Psoas muscle (tissue), 8 donors: ENCODE measurements at places on chromosomes 6 and 20. TPM values are rescaled to one million over a fixed set of nuclear protein-coding genes. Genes with fewer than 3 reads are reported as not detected.

THEMIS gene
- total RNA-seq: 0.17 TPM

ESR1 gene
- 2.8 TPM for total RNA-seq

RBPJL gene
- not detected for total RNA-seq

METTL24 gene
- not detected for total RNA-seq

PTCRA gene
- not detected for total RNA-seq

ZNF311 gene
- total RNA-seq: not detected

POFUT1 gene
- total RNA-seq: 16.3 TPM

DNA sequence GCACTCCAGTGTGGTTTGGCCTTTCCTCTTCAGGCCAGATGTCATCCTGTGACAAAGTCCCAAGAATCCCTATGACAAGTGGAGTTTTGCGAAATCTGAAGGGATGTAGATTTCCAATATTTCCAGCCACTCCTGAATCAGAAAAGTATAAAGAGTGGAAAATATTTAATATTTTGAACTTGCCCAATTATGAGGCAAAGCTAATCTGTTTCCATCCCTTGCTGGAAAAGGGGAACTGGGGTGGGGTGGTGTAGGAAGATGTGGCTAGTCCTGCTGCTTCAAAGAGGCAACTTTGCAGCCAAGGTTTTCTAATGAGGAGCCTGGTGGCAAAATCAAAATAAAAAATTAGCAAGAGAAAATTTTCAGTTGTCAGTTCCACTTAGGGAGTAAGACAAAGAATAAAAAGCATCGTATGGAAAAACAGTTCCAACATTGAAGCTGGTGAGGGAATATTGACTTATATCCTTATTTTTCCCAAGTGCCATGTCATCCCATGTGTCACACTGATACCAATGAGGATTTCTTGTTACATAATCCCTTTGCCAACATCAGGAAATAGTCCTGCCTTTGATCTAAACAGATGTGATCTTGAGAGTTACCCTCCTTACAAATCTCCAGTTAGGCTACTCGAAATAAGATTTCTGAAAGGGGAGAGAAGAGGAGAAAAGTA, 480.0 kb upstream of the JARID2 start:
- no peaks in the 10 kb centered on the region for H3K27me3 ChIP-seq
- H3K27ac ChIP-seq: no peak overlapping the region
- no peaks in the 10 kb centered on the region for H3K36me3 ChIP-seq
- H3K4me1 ChIP-seq: no peaks in the 10 kb centered on the region
- H3K4me3 ChIP-seq: no peak overlapping the region

DNA sequence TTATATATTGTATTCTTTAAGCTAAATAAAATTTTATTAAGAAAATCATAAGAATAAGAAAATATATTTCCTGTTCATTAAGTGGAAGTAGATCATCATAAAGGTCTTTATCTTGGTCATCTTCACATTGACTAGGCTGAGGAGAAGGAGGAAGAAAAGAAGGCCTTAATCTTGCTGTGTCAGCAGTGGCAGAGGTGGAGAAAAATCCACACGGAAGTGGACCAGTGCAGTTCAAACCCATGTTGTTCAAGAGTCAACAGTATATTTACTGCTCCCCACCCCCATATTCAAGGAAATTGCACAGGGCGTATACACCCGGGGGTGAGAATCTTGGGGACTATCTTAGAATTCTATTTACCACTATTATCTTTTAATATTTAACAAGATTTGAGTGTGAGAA, 178.6 kb upstream of the SCGN start:
- H3K36me3 ChIP-seq: no peaks in the 10 kb centered on the region
- no peak overlapping the region for H3K27ac ChIP-seq
- no peak overlapping the region for H3K4me3 ChIP-seq
- H3K4me1 ChIP-seq: no peaks in the 10 kb centered on the region
- DNase-seq: no peak

DNA sequence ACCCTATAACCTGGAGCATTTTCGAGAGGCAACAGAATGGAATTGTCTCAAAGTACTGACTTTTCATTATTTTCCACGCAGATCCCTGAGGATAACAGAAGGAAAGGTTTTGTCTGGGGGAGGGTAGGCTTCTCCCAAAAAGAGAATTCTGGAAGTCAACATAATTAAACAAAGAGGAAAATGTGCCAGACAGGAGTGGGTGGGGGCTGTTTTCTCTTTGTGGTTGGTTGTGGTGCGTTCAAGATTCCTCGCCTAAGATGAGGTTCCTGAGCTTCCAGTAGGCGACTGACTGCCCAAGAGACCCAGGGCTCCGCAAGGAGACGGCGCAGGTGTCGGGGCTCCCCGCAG, 70.4 kb downstream of the SOX4 start:
- H3K27ac ChIP-seq: no peak overlapping the region
- no peak for DNase-seq
- peaks cover 20% of the 10 kb centered on the region for H3K27me3 ChIP-seq
- H3K4me1 ChIP-seq: no peaks in the 10 kb centered on the region

DNA sequence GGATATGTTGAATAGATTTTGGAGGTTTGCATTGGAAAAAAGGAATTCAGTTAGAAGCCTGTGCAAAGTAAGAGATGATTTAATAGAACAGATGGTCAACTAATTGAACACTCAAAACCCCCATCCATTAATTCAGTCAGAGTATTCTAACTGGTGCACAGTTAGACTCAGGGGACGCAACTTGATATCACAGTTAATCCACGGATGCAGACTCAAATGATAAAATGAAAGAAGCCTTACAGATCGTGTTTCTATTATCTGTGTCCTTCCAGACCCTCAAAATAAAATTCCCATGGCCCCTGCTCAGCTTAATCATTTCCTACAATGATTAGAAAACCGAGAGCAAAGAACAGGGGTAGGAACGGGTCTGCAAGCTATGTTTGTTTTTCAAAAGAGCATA, 45.4 kb upstream of the DTNBP1 start:
- no peaks in the 10 kb centered on the region for H3K36me3 ChIP-seq
- no peak overlapping the region for H3K27ac ChIP-seq
- DNase-seq: no peak
- peaks cover 9% of the 10 kb centered on the region for H3K4me1 ChIP-seq
- H3K27me3 ChIP-seq: no peaks in the 10 kb centered on the region
- H3K4me3 ChIP-seq: no peak overlapping the region

GRCh38 chr20:52649727-52650126, 322.4 kb upstream of the TSHZ2 start:
- no peak overlapping the region for H3K27ac ChIP-seq
- H3K27me3 ChIP-seq: peaks cover 2% of the 10 kb centered on the region
- no peak for DNase-seq
- H3K4me1 ChIP-seq: no peaks in the 10 kb centered on the region
- H3K4me3 ChIP-seq: no peak overlapping the region

DNA sequence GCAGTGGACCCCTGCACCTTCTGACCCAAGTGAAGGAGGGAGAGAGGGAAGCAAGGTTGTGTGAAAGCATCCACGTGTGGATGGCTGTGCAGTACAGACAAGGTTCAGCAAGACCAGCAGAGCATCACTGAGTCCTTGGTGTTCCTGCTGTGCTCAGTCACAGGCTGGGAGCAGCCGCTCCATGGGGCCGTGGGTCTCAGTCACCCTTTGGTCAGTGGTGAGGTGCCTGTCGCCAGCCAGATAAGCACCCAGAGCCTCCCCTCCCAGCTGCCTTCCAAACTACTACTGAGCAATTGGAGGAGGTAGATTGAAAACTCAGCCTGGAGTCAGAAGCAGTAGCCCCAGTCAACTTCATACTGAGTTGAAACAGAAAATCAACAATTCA, 218.9 kb downstream of the SLC24A3 start:
- no peaks in the 10 kb centered on the region for H3K36me3 ChIP-seq
- no peak for DNase-seq
- no peak overlapping the region for H3K27ac ChIP-seq
- no peak overlapping the region for H3K4me3 ChIP-seq
- peaks cover 31% of the 10 kb centered on the region for H3K4me1 ChIP-seq

DNA sequence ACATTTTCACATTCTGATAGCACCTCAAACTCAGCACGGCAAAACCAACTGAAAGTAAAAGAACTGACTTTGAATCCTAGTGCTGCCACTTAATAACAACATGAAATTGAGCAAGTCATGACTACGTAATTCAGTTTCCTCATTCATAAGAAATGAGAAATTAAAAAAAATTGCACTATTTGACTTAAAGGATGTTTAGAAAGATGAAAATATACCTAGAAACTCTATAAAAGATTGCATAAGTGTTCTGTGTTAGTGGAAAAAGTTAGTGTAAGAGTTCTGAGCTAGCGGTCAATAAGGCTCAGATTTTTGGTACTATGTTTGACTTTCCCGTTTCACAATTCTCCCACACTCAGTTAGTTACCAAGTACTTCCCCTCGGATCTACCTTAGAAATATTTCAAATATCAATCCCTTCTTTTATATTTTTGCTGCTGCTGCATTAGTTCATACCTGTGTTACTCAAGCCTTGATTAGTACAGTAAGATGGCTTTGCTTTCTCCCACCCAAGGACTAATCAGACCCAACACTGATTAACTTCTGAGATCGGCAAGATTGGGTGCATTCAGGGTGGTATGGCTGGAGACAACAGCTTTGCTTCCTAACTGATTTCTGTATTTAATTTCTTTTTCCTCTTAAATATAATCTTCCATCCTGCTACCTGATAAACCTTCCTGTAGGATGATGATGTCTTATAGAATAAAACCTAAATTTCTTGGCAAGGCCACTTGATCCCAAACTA, 25.9 kb downstream of the ECHDC1 start:
- no peaks in the 10 kb centered on the region for H3K27me3 ChIP-seq
- DNase-seq: no peak
- H3K27ac ChIP-seq: no peak overlapping the region
- H3K4me1 ChIP-seq: no peaks in the 10 kb centered on the region
- H3K4me3 ChIP-seq: no peak overlapping the region

- DNase-seq: no peak
- H3K36me3 ChIP-seq: no peaks in the 10 kb centered on the region
- H3K27ac ChIP-seq: no peak overlapping the region
Measured at GRCh38 chr20:41375846-41376245, 9.2 kb upstream of the EMILIN3 start.

DNA sequence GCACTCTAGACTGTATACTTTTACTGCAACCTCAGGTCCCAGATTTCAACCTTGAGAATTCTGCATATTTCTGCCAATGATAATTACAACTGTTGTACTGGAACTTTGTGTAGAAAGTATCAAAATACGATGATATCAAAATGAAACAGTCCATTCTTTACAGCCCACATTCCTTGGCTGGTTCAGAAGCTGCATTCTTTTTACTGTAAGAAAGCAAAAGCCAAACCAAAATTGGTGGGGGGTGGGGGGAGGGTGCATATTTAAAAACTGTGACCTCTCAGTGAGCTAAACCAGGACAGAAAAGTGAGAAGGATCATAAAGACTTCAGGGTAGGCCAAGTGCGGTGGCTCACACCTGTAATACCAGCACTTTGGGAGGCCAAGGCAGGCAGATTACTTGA, 41.8 kb upstream of the UBR2 start:
- no peak for DNase-seq
- H3K27ac ChIP-seq: no peak overlapping the region
- H3K36me3 ChIP-seq: no peaks in the 10 kb centered on the region
- H3K4me1 ChIP-seq: no peaks in the 10 kb centered on the region
- no peak overlapping the region for H3K4me3 ChIP-seq
- H3K27me3 ChIP-seq: no peaks in the 10 kb centered on the region

- no peaks in the 10 kb centered on the region for H3K36me3 ChIP-seq
- H3K27ac ChIP-seq: no peak overlapping the region
- H3K27me3 ChIP-seq: peaks cover 61% of the 10 kb centered on the region
- H3K4me1 ChIP-seq: no peaks in the 10 kb centered on the region
- H3K4me3 ChIP-seq: peak overlapping the region; percentile 59
Measured at GRCh38 chr6:43275801-43276576, 22.1 kb upstream of the SLC22A7 start.

GRCh38 chr6:157607317-157608109, 215.5 kb upstream of the SNX9 start:
- H3K4me3 ChIP-seq: no peak overlapping the region
- no peaks in the 10 kb centered on the region for H3K27me3 ChIP-seq
- H3K27ac ChIP-seq: no peak overlapping the region
- H3K36me3 ChIP-seq: no peaks in the 10 kb centered on the region
- H3K4me1 ChIP-seq: no peaks in the 10 kb centered on the region

DNA sequence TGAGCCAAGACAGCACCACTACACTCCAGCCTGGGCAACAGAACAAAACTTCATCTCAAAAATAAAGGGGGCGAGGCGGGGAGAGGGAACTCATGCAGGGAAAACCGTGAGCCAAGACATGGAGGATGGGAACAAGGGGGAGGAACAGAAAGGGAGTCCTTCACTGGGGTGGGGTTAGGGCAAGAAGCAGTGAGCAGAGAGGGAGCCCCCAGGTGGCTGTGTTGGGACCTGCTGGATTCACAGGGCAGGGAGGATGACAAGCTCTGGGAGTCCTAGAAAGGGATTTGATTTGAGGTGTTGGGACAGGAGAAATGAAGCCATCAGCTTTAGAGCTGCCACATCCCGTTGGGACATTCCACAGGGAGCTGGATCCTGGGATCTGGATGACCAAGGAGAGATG, 90.6 kb upstream of the TOP1 start:
- no peak overlapping the region for H3K27ac ChIP-seq
- no peaks in the 10 kb centered on the region for H3K4me1 ChIP-seq
- no peaks in the 10 kb centered on the region for H3K36me3 ChIP-seq
- no peak for DNase-seq

GRCh38 chr6:157143171-157143889, 180.0 kb downstream of the TMEM242 start:
- H3K4me1 ChIP-seq: peaks cover 21% of the 10 kb centered on the region
- DNase-seq: no peak
- peak overlapping the region; percentile 23 for H3K27ac ChIP-seq
- H3K36me3 ChIP-seq: peaks cover 16% of the 10 kb centered on the region
- H3K27me3 ChIP-seq: no peaks in the 10 kb centered on the region

- H3K4me3 ChIP-seq: peak overlapping the region; percentile 79
- no peaks in the 10 kb centered on the region for H3K36me3 ChIP-seq
- no peak for DNase-seq
Measured at GRCh38 chr20:53916173-53916512, 154.3 kb downstream of the BCAS1 start.

DNA sequence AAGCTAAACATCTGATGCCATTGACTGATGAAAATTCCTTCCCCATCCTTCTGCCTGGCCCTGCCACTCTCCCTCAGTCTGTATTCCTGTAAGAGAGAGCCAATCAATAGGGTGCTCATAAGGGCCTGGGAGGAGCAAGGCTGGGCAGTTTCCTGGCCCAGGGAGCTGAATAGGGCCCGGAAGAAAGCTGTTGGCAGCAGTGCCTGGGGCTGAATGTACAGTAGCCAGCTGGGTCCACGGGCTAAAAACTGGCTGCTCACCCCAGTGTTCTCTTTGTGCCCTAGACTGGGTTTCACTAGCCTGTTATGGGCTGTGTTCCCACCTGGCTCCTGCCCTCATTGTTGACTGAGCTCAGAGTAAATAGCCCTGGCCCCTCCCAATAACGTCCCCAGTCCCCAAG, 1.7 kb upstream of the WFDC2 start:
- peaks cover 12% of the 10 kb centered on the region for H3K27me3 ChIP-seq
- H3K36me3 ChIP-seq: no peaks in the 10 kb centered on the region
- DNase-seq: no peak

DNA sequence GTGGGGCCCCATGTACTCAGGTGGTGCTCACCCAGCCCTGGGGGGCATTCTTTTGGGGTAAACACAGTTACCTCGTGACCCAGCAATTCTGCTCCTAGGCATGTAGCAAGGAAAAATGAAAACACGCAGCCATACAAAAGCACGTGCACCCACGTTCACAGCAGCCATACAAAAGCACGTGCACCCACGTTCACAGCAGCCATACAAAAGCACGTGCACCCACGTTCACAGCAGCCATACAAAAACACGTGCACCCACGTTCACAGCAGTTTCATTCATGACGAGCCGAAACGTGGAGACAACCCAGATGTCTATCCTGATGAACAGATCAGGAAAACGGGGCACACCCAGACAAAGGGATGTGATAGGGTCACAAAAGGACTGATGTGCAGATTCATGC, 57.1 kb downstream of the YTHDF1 start:
- H3K36me3 ChIP-seq: no peaks in the 10 kb centered on the region
- H3K27ac ChIP-seq: no peak overlapping the region
- peaks cover 12% of the 10 kb centered on the region for H3K4me1 ChIP-seq
